ENCODE measurements at places on chromosomes 12 and 14.
A peak's percentile ranks its signal among the peaks of the same experiment; 100 is the strongest.

DNA sequence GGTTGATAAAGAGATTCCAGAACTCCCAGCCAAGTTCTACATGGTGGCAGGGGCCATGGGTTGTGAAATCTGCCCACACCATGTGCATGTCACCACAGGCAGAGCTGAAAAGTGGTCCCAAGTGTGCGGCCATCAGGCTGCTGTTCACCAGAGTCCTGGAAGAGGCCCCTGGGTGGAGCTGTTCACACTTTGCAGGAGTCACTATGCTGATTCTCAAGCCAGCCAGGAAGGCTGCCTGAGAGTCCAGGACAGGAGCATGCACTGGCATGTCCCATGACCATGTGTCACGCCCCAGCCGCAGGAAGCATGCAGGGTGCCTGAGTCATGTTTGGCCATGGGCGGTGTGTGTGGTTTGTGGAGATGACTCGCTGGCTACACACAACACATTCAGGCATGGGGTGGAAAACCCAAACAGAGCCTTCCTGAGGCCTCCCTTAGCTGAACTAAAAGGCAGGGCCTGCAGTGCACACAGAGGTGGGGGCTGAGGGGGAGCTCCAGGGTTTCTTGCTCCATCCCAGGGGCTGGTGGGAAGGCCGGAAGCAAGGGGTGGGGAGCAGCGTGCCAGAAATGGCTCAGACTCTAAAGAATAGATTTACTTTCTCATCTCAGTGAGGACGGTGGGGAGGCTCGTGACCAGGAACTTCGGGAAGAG is 19.4 kb downstream of the ABCB9 start:
- DNase-seq: peak; percentile 55

- DNase-seq: no peak
Observed at GRCh38 chr14:59463787-59464485, 1.2 kb downstream of the GPR135 start.

GRCh38 chr12:5510251-5510805 is 78.4 kb downstream of the NTF3 start:
- no peak for DNase-seq

DNA sequence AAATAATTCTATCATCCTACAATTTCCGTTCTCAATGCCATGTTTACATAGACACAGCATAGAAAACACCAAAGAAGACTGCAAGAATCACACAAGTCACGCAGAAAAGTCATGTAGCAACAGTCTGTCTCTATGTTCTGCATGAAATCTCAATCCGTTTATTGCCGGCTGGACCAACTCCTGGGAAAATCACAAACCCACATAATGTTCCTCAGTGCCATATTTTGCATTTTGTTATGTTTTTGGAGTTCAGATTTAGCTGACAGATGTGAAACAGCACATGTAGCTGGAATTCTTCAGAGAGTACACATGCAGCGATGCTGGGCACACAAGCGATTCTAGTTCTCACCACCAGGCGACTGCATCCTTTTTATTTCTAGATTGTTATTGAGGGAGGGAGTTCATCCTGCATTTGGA is 193.1 kb downstream of the APAF1 start:
- no peak for DNase-seq

- DNase-seq: no peak
Observed at GRCh38 chr12:43127886-43128549, 424.0 kb downstream of the ADAMTS20 start.

DNA sequence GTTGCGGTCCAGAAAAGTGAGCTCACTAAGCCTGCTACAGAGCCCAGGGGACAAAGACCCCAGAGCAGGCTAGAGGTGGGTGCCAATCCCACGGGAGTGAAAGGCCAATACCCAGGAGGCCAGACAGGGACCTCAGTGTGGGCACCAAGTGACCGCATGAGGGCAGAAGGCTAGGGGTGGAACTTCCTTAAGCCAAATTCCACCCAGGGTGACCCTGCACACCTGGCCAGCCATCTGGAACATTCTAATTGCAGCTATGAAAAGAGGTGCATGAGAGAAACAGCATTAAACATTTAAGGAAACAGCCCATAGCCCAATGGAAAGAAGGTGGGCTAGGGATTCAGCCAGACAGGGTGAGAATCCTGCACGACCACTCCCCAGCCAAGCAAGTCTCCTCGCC is 19.4 kb downstream of the GLTP start:
- no peak for DNase-seq

DNA sequence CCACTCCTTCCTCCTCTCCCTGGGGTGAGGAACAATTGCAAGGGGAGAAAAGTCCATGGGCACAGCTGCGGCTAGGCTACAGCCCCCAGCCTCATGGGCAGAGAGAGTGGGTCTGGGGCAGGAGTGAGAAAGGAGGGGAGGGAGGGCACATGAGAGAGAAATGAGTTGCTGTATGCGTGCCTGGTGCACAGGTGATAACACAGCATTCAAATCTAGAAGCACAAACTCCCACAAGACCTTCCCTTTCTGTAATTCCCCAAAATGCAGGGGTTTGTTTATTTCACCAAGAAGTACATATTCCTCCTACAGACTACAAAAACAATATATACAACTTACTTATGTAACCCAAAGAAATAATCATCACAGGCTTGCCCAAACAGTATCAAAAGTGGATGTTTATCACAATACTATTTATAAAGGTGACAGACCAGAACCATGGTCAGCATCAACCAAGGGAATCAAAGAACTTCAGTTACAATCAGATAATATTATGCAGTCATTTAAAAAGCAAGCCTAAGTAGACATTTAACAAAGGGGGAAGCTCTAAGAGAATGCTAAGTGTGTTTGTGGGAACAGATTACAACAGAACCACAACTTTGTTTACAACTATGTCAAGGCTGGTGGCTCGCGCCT is 54.2 kb downstream of the ITPK1 start:
- no peak for DNase-seq

DNA sequence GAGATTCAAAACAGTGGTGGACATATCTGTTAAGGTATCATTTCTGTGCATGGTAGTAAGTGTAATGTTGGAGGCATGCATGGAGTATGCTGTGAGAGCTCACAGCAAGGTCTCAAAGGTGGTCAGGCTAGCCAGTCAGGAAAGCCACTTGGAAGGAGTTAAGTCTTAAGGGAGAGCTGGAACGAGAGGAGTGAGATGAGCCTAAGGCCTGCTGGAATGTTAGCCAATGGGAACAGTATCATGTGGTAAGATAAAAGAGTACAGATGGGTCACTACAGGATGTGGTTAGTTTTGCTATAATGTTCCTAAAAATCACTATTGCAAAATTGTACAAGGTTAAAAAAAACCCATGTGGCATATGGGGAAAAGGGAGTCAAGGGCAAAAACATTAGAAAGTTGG is 311.7 kb upstream of the E2F7 start:
- DNase-seq: no peak

GRCh38 chr12:42469355-42470175 is 120.0 kb downstream of the PRICKLE1 start:
- DNase-seq: no peak
